ENCODE measurements at places on chromosomes 16 and 17.

DNA sequence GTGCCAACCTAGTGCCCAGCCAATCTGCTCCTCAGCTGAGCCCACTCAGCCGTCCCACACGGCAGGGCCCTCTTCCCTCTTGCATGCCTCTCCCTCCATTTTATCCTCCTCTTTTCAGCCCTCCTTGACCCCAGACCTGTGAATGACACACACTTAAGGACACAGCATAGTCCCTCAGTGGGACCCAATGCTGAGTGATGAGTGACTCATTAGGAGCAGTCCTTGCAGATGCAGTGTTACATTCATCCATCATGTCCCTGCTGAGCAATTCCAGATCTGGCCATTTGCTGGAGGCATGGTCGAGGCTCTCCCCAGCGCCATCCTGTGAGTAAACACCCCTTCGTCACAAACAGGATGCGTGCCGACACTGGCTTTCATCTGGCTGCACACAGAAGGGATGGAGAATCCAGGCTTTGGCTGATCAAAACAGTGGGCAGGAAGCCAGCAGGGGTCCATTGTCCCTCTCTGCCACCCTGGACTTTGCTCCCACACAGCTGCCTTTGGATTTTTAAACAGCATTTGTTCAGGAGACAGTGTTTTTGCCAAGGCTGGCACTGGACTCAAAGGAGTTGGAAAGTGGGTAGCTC, 122.6 kb downstream of the AXIN2 start:
- peaks cover 17% of the 10 kb centered on the region for H3K27me3 ChIP-seq
- H3K4me1 ChIP-seq, result peaks cover 7% of the 10 kb centered on the region

DNA sequence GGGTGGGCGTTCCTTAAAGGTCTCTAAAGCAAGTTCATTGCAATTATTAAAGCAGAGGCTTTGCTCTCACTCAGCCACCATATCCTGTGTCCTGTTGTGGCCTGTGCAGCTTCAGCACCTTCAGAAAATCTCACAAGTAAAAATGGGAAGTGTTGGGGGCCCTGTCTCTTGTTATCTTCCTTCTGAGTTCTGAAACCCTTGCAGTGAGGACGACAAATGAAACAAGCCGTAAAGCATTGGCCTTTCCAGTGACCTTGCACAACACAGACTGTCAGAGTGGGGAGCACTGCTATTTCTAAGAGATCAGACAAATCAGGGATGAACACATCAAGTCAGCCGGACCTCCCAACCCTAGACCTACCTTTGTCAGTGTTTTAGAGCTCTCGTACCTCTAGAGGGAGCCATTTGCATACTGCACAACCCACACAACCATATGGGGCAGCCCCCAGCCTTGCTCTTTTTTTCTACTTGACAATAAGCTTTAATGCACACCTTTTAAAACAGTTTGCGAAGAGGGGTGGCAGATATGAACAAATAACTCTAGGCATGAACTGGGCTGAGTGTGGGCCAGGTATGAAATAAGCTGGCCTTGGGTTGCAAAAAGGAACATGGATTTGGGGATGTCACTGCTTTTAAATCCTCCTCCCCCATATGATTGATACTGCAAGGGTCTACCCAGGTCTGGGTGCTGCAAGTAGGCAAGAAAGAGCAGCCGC, 89.8 kb downstream of the KATNIP start:
- H3K27ac ChIP-seq, result no peak overlapping the region
- no peak overlapping the region for H3K4me3 ChIP-seq
- no peaks in the 10 kb centered on the region for H3K27me3 ChIP-seq
- H3K4me1 ChIP-seq, result no peaks in the 10 kb centered on the region
- H3K36me3 ChIP-seq, result peaks cover 13% of the 10 kb centered on the region

DNA sequence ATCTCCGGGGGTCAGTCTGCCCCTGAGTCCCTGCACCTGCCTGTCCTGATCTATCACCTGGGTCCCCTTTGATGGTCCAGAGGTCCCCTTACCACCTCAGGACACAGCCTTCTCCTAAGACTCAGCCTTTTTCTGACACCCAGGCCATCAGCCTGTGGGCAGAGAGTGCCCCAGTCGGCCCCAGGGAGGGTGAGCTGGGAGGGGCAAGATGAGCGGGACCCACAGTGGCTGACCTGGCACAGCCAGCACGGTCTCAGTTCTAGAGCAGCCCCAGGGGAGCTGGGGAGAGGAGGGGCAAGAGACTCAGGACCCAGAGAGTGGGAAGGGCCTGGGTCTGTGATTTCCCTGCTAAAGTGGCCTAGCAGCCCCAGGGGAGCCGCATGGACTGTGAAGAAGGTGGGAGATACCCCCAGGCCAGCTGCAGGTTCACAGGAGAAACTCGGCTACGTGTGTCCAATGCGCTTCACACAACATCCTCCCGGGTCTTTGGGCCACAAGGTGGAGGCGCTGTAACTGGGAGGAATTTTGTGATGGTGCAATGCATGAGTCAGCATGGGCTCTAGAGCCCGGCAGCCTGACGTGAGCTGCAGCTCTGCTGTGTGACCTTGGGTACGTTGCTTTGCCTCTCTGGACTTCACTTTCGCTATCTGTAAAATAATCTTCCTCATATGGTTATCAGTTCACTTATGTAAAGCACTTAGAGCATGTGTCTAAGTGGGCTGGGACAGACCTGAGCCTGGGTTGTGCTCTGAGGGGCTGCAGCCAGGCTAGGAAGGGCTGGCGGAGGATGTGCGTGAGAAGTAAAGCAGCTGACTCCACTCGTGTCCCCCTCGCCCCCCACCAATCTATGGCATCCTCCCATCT, 67.2 kb upstream of the LHX1 start:
- no peak for DNase-seq
- H3K4me3 ChIP-seq, result no peak overlapping the region
- no peak overlapping the region for H3K27ac ChIP-seq
- no peaks in the 10 kb centered on the region for H3K36me3 ChIP-seq

DNA sequence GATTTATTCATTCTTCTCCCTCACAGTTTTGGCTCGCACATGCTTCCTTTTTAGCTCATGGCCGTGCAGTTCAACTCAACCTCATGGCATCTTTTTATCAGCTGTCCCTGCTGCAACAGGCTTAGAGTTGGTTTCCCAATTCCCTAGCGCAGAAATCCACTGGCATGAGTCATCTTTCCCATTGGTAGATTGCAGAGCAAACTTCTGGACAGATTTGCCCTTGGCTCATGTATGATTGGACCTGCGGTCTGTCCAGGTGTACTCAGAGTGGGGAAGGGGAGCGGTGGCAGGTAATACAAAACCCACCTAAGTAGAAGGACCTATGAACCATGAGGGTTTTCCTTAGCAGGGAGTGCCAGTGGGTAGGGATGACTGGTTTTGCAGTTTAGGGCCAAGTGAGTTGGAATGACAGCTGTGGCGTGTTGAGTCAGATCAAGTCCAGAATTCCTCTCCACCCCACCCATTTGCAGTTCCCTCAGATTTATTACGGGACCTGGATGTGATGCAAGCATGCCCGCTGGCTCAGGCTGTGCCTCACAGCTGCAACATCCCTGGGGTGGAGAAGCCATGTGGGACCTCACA, 584.7 kb downstream of the WWOX start:
- H3K36me3 ChIP-seq, result no peaks in the 10 kb centered on the region
- H3K27ac ChIP-seq, result no peak overlapping the region
- H3K4me3 ChIP-seq, result no peak overlapping the region
- no peaks in the 10 kb centered on the region for H3K27me3 ChIP-seq

- no peaks in the 10 kb centered on the region for H3K27me3 ChIP-seq
- H3K4me3 ChIP-seq, result no peak overlapping the region
- DNase-seq, result no peak
- no peak overlapping the region for H3K27ac ChIP-seq
- peaks cover 11% of the 10 kb centered on the region for H3K4me1 ChIP-seq
Observed at GRCh38 chr16:56823081-56823733, 41.8 kb upstream of the SLC12A3 start.

DNA sequence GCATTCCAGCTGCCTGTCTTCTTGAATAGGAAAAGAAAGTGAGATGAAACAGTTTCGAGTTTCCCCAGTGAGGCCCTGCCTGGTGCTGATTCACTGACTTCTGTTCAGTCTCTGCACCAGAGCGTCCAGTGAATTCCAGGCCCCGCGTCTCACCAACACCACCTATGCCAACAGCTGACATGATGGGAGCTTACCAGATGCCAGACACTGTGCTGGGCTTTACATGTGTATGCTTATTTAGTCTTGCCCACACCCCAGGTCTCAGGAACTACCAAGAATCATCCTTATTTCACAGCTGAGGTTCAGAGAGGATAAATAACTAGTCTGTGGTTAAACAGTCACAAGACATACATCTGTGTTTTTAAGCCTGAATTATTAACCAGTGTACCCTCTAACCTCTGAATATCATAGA, 29.1 kb upstream of the IRX6 start:
- H3K27me3 ChIP-seq, result peaks cover 2% of the 10 kb centered on the region
- peaks cover 2% of the 10 kb centered on the region for H3K4me1 ChIP-seq
- no peaks in the 10 kb centered on the region for H3K36me3 ChIP-seq
- no peak for DNase-seq
- no peak overlapping the region for H3K27ac ChIP-seq
- H3K4me3 ChIP-seq, result no peak overlapping the region

- no peak for DNase-seq
- no peaks in the 10 kb centered on the region for H3K36me3 ChIP-seq
- no peaks in the 10 kb centered on the region for H3K4me1 ChIP-seq
- no peak overlapping the region for H3K27ac ChIP-seq
- H3K4me3 ChIP-seq, result no peak overlapping the region
Observed at GRCh38 chr16:51951668-51952298, 595.2 kb downstream of the TOX3 start.

DNA sequence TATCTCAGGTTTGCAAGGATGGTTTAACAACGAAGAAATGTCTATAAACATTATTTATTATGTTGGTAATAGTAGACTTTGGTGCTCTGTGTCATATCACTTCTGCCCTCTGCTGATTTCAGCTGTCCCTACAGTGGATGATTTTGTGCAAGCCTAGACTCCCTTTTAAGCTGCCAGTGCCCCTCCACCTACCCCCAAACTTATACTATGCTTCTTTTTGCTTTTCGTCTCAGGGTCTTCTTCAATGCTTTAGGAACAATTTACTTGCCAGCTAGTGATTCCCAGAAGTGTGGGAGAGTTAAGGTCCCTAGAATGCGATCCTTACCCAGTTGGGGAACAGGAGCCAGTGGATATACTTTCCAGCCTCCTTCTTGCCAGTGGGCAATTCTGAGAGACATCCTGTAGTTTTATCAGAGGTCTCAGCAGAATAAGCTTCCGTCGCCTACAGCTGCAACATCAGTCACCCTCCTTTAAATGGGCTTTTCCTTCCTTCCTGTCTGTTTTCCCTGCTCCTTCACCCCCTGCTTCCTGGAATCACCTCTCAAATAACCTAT, 4.1 kb downstream of the ICAM2 start:
- peaks cover 18% of the 10 kb centered on the region for H3K36me3 ChIP-seq
- DNase-seq, result peak; percentile 38
- H3K4me1 ChIP-seq, result peaks cover 31% of the 10 kb centered on the region

- DNase-seq, result no peak
- no peaks in the 10 kb centered on the region for H3K36me3 ChIP-seq
Observed at GRCh38 chr16:54135361-54136275, 151.0 kb downstream of the IRX3 start.

- peak overlapping the region; percentile 81 for H3K4me3 ChIP-seq
- H3K36me3 ChIP-seq, result no peaks in the 10 kb centered on the region
- peaks cover 3% of the 10 kb centered on the region for H3K27me3 ChIP-seq
- DNase-seq, result no peak
- peaks cover 38% of the 10 kb centered on the region for H3K4me1 ChIP-seq
- peak overlapping the region; percentile 70 for H3K27ac ChIP-seq
Observed at GRCh38 chr17:78315355-78316114, 44.3 kb downstream of the SOCS3 start.

GRCh38 chr17:44134752-44135568, 6.8 kb upstream of the HROB start:
- H3K4me3 ChIP-seq, result no peak overlapping the region
- no peaks in the 10 kb centered on the region for H3K36me3 ChIP-seq
- no peak for DNase-seq
- H3K27me3 ChIP-seq, result peaks cover 3% of the 10 kb centered on the region

GRCh38 chr17:69188064-69188463, 40.6 kb downstream of the ABCA10 start:
- no peaks in the 10 kb centered on the region for H3K4me1 ChIP-seq
- H3K27me3 ChIP-seq, result no peaks in the 10 kb centered on the region
- H3K4me3 ChIP-seq, result no peak overlapping the region
- peaks cover 3% of the 10 kb centered on the region for H3K36me3 ChIP-seq
- DNase-seq, result no peak

DNA sequence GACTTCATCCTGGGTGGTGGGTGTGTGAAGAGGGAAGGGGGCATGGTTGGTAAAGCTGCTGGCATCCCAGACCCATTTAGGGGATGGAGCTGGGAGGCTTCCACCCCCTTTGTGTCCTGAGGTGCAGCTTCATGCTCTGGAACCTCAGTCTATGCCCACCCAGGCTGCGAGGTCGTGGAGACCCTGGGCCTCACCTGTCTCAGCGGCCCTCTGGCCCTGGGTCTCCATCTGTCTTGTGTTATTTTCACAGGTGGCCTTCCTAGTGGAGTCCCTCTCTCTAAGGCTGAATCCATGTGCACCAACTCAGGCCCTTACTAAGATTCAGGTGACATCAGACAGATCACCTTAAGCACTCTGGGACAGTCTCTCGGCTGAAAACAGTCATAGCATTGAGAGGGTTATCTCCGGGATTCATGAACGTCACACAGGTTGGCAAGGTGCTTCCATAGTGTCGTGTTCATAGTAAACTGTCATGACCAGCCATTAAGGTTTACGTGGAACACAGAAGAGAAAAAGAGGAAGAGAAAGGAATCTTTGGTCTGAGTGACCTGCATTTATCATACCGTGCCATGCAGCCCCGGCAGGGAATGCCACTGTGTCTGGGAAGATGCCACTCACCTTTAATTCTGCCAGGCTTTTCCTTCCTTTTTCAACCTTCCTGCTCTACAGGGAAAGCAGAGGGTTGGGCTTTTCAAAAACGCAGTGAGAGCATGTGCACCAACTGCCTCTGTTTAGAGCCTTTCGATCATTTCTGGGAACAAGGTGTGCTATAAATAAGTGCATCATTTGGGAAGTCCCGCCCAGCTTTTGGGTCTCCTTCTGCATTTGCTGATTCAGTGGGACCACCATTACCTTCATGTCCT, 4.5 kb upstream of the FOXL1 start:
- DNase-seq, result no peak
- H3K4me3 ChIP-seq, result no peak overlapping the region
- H3K36me3 ChIP-seq, result peaks cover 2% of the 10 kb centered on the region

GRCh38 chr17:5820721-5821456, 236.6 kb upstream of the NLRP1 start:
- H3K36me3 ChIP-seq, result no peaks in the 10 kb centered on the region
- no peak overlapping the region for H3K27ac ChIP-seq
- no peak for DNase-seq
- peaks cover 62% of the 10 kb centered on the region for H3K27me3 ChIP-seq

DNA sequence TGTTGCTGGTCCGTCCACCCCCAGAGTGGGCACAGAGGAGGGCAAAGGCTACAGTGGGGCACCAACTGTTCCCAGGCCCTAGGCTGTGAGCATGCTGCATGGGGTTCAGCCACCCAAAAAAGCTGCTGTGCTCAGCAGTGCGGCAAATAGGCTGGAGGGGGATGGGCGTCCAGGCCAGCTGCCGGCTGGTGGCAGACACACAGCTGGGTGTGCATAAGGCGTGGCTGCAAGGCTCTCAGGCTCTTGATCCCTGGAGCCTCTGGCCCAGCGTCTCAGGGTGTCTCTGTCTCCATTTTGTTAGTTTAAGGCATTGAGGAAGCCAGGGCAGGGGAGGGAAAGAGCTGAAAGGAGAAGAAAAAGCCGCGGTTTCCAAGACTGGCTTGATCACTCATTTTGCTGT, 8.8 kb downstream of the RPL19 start:
- H3K27ac ChIP-seq, result peak overlapping the region; percentile 94
- peak overlapping the region; percentile 59 for H3K4me3 ChIP-seq
- H3K4me1 ChIP-seq, result peaks cover 42% of the 10 kb centered on the region

Data from naive thymus-derived CD8-positive, alpha-beta T cell (primary cell).